ENCODE measurements at places on chromosomes 6 and 20. TPM values are rescaled to one million over a fixed set of nuclear protein-coding genes. Genes with fewer than 3 reads are reported as not detected.

DNA sequence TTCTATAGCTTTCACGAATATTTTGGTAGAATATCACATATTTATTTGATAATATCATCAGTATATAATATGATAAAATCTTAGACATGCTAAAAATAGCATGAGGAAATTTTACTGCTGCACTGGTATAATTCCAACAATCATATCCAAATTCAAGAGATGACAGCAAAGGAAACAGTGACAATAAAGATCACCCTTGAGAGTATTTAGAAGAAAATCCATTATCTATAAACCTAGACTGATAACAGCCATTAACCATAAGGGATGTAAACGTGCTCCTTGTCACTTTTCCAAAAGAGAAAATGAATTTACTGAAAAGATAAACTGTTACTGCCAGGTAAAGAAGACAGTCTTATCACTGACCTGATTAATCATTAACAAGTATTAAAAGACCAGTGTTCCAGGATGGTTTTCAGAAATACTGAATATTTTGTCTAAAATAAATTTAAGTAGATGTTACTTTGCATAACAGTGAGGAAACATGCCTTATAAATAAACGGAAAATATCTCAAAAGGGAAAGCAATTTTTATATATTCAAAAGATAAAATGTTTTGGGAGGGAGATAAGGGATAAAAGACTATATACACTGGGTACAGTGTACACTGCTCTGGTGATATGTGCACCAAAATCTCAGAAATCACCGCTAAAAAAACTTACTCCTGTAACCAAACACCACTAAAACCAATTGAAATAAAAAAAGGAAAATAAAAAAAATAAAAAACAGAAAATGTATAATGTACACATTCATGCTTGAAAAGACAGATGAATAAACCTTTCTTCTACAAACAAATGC, 1704.7 kb downstream of the HACE1 start:
- no peaks in the 10 kb centered on the region for H3K36me3 ChIP-seq
- H3K27me3 ChIP-seq, result no peaks in the 10 kb centered on the region
- no peaks in the 10 kb centered on the region for H3K4me1 ChIP-seq
- no peak for DNase-seq
- no peak overlapping the region for H3K4me3 ChIP-seq

GRCh38 chr20:3646067-3646440, 17.1 kb downstream of the GFRA4 start:
- DNase-seq, result peak; percentile 9
- no peaks in the 10 kb centered on the region for H3K36me3 ChIP-seq
- peaks cover 15% of the 10 kb centered on the region for H3K4me1 ChIP-seq
- H3K27ac ChIP-seq, result peak overlapping the region; percentile 42
- H3K27me3 ChIP-seq, result peaks cover 2% of the 10 kb centered on the region

- H3K4me3 ChIP-seq, result no peak overlapping the region
- H3K27ac ChIP-seq, result no peak overlapping the region
- DNase-seq, result no peak
- H3K36me3 ChIP-seq, result no peaks in the 10 kb centered on the region
Observed at GRCh38 chr20:53301869-53302268, 291.8 kb downstream of the ZNF217 start.

GRCh38 chr6:25942561-25943147, 12.2 kb upstream of the SLC17A2 start:
- H3K4me1 ChIP-seq, result no peaks in the 10 kb centered on the region
- H3K36me3 ChIP-seq, result no peaks in the 10 kb centered on the region
- H3K27me3 ChIP-seq, result peaks cover 8% of the 10 kb centered on the region
- peak; percentile 35 for DNase-seq

DNA sequence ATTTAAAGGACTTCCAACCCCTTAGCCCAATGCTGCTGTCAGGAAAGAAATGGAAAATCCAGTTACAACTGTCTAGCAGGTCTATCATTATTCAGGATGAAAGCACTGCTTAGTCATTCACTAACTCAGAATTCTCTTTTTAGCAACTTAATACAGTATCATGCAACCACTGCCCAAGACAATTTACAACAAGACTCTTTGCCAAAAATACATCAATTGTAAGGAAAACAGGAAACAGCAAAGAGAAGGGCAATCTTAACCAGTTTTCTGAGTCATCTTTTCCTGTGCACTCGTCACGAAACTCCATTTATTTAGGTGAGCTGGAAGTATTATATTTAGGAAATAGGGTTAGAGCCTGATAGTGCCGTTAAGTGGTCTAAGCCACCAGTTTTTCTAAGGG, 1197.7 kb upstream of the CITED2 start:
- peaks cover 71% of the 10 kb centered on the region for H3K4me1 ChIP-seq
- peaks cover 47% of the 10 kb centered on the region for H3K36me3 ChIP-seq
- peak overlapping the region; percentile 95 for H3K27ac ChIP-seq
- peak; percentile 97 for DNase-seq
- no peak overlapping the region for H3K4me3 ChIP-seq
- no peaks in the 10 kb centered on the region for H3K27me3 ChIP-seq

GRCh38 chr6:143843677-143843999, 500 bp downstream of the LTV1 start:
- H3K27ac ChIP-seq, result peak overlapping the region; percentile 98
- peaks cover 38% of the 10 kb centered on the region for H3K36me3 ChIP-seq
- H3K4me1 ChIP-seq, result peaks cover 17% of the 10 kb centered on the region
- DNase-seq, result no peak

DNA sequence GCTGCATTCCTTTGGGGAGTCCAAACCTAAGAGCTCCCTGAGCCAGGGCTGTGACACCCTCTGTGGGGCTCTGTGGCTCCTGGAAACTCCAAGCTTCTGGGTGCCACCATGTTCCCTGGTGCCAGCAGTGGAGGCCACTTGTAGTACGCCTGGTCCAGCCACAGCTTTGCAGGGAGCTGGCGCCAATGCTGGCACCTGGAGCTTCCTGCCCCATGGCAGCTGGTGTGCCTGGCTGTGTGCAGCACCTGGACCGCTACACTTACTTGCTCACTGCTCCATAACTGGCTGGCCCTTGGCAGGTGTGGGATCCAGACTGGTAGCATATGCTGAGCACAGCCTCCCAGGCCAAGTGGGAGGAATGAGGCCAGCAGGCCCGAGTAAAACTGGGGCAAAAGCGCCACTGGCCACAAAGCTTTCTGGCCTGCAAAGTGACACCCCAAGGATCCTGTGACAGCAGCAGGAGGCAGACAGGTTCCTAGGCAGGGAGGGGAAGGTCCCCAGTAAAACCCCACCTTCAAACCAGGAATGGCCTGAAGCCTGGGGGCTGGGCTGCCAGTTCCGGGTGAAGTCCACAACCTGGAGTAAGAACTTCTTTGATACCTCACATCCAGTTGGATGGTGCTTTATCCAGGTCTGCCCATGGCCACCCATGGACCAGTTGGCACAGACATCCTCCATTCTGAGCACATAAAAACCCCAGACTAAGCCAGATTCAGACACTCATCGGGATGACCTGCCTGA, 461.0 kb downstream of the TBC1D32 start:
- no peak overlapping the region for H3K27ac ChIP-seq
- H3K36me3 ChIP-seq, result no peaks in the 10 kb centered on the region
- H3K27me3 ChIP-seq, result no peaks in the 10 kb centered on the region
- DNase-seq, result no peak

- DNase-seq, result peak; percentile 3
- no peak overlapping the region for H3K4me3 ChIP-seq
- H3K27me3 ChIP-seq, result no peaks in the 10 kb centered on the region
- no peak overlapping the region for H3K27ac ChIP-seq
- H3K4me1 ChIP-seq, result peaks cover 19% of the 10 kb centered on the region
Observed at GRCh38 chr20:13744352-13744751, 40.4 kb downstream of the ESF1 start.

GRCh38 chr6:132348231-132348630, 53.0 kb downstream of the MOXD1 start:
- H3K4me3 ChIP-seq, result no peak overlapping the region
- H3K36me3 ChIP-seq, result peaks cover 67% of the 10 kb centered on the region
- DNase-seq, result no peak
- H3K4me1 ChIP-seq, result no peaks in the 10 kb centered on the region
- H3K27me3 ChIP-seq, result no peaks in the 10 kb centered on the region
- H3K27ac ChIP-seq, result no peak overlapping the region

GRCh38 chr20:62772103-62772611, 24.1 kb upstream of the MRGBP start:
- H3K27ac ChIP-seq, result no peak overlapping the region
- peaks cover 32% of the 10 kb centered on the region for H3K4me1 ChIP-seq
- H3K27me3 ChIP-seq, result peaks cover 16% of the 10 kb centered on the region

- no peak overlapping the region for H3K27ac ChIP-seq
- no peak for DNase-seq
- no peaks in the 10 kb centered on the region for H3K36me3 ChIP-seq
- peaks cover 5% of the 10 kb centered on the region for H3K27me3 ChIP-seq
Observed at GRCh38 chr6:158205169-158205944, 37.2 kb downstream of the GTF2H5 start.

DNA sequence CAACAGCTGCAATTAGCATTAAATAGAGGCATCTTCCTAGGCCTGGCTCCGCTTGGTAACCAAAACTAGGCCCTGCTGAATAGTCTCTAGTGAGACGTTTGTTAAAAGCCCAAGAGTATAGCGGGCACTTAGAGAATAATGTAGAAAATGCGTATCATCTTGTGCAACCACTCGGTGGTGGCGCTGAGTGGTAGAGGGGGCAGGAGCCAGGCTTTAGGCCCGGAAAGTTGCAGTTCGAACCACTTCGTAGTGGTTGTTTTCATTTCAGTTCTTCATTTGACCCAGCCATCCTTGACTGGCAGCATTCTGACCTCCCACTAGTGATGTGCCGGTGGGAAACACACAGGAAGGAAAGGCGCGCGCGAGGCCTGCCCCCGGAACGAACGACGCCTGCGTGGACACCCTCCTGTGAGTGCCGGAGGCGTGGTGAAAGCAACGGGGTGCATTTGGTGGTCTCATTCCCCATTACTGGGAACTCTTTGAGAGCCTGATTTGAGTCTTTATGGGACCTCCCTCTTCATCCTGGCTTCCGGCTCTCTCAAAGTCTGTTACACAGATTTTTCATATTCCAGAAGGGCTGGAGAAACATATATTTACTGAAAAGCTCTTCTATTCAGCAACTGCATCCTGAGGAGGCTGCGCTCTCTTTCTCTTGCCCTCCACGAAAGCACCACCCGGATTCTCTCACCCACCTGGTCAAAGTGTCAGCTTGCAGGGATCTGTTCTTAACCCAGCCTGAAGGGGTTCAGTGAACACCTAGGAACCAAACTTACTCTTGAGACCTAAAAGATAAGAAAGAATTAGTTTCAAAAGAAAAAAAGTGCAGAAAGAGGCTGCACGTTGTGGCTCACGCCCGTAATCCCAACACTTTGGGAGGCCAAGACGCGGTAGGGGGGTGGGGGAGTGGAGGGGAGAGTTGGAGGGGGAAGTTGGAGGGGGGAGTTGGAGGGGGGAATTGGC, 18.2 kb downstream of the GPX5 start:
- peaks cover 12% of the 10 kb centered on the region for H3K27me3 ChIP-seq
- no peak for DNase-seq
- H3K4me1 ChIP-seq, result peaks cover 17% of the 10 kb centered on the region
- peak overlapping the region; percentile 84 for H3K4me3 ChIP-seq
- no peak overlapping the region for H3K27ac ChIP-seq
- H3K36me3 ChIP-seq, result no peaks in the 10 kb centered on the region

- H3K4me1 ChIP-seq, result no peaks in the 10 kb centered on the region
- no peak overlapping the region for H3K27ac ChIP-seq
- DNase-seq, result no peak
Observed at GRCh38 chr6:69138148-69138547, 503.1 kb downstream of the ADGRB3 start.

DNA sequence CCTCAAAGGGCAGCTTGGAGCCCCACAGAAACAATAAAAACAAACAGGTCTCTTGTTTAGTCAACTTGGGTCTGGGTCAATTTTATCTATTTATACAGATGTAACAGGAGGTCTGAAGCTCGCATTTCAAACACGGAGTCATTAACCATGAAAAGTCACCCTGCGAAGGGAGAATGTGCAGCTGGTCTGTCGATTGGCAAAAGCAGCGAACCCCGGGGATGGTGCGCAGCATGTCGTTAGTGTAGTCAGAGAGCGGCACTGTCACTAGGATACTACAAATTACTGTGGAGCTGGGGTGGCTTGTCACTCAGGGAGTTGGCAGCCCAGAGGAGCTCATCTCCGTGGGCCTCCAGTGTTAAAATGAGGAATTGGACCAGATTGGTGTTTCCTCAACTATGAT, 190.4 kb upstream of the ARG1 start:
- no peak overlapping the region for H3K27ac ChIP-seq
- H3K4me3 ChIP-seq, result no peak overlapping the region
- peaks cover 14% of the 10 kb centered on the region for H3K4me1 ChIP-seq
- no peaks in the 10 kb centered on the region for H3K36me3 ChIP-seq
- DNase-seq, result no peak
- peaks cover 27% of the 10 kb centered on the region for H3K27me3 ChIP-seq

Gene TSPO2
- not detected for total RNA-seq

Gene C6orf118
- not detected for total RNA-seq

Gene GLP1R
- total RNA-seq, result not detected

Gene IRF4
- total RNA-seq, result not detected

Gene MTFR2
- 3.0 TPM for total RNA-seq

Gene SYCP2L
- total RNA-seq, result not detected

Gene ZSWIM1
- total RNA-seq, result 11.7 TPM

Gene COX4I2
- not detected for total RNA-seq

Gene SFTA2
- total RNA-seq, result not detected

Gene BCAS1
- not detected for total RNA-seq

All from HFFc6 (cell line).